ENCODE measurements at places on chromosomes 16 and 17.

- DNase-seq: no peak
These were observed 77.0 kb upstream of the AXIN2 start for GRCh38 chr17:65638221-65638975.

DNA sequence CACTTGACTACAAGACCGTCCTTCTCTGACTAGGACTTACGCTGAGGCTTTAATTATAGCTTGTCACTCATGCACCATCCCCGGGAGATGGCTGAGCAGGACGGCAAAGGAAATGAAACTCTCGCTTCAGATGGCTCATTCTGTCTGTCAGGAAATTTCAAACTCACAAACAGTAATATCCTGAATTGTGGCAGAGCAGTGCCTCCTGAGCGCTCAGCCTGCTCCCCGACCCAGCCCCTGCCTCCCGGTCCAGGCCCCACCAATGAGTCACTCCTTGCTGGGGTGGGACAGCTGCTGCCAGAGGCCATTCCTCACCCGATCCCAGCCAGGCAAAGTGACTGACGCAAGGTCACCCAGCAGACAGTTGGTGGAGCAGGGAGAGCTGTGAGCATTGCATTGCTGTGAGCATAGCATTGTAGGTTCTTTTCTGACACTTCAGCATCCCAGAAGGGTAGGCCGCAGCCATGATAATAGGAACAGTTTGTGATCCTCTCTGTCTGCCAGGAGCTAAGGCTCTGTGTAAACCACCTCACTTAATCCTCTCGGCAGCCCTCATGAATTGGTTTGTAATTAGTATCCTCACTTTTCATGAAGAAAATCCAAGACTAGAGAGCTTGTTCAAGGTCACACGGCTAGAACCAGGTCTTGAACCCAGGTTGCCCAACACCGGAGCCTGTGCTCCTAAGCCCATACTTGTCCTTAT, 20.9 kb downstream of the CCDC182 start:
- no peak for DNase-seq

DNA sequence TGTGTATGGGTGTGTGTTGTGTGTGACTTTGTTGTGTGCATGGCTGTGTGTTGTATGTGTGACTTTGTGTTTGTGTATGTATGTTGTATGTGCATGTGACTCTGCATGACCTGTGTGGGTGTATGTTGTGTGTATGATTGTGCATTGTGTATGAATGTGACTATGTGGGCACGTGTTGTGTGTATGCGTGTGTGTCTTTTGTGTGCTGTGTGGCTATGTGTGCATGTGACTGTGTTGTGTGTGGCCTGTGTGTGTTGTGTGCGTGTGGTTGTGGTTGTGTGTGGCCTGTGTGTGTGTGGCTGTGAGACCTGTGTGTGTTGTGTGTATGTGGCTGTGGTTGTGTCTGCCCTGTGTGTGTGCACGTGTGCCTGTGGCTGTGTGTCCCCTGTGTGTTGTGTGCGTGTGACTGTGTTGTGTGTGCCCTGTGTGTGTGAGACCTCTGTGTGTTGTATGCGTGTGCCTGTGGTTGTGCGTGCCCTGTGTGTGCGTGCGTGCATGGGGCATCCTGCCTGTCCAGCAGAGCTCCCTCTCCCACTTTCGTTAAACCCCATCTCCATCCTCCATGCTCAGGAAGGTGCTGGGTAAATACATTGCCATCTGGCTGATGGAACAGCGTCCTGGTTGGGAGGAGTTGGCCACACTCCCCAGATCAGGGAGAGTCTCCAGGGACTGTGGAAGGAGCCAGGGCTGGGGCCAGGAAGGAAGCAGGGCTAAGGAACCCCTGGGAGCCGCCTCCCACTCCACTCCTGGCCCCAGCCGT, 90.1 kb upstream of the GSE1 start:
- peak; percentile 32 for DNase-seq

- peak; percentile 39 for DNase-seq
These were observed 21.5 kb upstream of the PECAM1 start for GRCh38 chr17:64411999-64412771.

GRCh38 chr16:74874912-74875546, 100.4 kb upstream of the FA2H start:
- DNase-seq: no peak

DNA sequence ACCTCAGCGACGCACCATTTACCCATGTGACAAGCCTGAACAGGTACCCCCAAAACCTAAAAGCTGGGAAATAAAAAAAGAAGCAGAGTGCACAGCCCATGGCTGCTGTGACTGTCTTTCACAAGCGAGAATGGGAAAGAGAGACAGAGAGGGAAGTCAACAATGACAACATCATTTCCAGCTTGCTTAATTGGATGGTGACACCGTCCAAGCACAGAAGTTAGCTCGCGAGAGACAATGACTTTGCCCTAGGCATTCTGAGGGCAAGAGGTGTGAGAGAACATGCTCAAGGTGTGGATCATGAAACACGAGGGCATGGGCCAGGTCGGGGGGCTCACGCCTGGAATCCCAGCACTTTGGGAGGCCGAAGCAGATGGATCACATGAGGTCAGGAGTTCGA, 19.3 kb upstream of the NSMCE1 start:
- no peak for DNase-seq

DNA sequence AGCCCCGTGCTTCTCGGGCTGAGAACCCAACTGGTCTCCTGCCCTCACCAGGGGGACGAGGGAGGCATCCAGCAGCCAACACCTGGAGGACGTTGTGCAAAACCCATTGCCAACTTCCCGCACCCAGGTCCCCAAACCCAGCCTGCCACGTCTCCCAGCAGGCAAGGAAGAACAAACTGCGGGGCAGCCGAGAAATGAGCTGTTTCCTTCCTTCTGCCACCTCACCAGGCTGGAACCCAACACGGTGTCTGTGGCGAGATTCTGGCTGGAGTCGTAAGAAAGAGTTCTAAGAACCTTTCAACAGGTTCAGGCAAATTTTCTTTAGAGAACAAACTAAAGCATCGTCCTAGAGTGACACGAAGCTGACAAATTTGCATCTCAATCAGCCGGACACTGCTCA, 3.6 kb downstream of the SLC43A2 start:
- DNase-seq: no peak

All from GM23248 (cell line).